RPMI7951 (cell line): ENCODE measurements at places on chromosomes 2 and 18.

- DNase-seq: no peak
These were observed 63.8 kb downstream of the HAUS1 start for GRCh38 chr18:46167971-46168370.

- peak; percentile 44 for DNase-seq
These were observed 1663.6 kb downstream of the SUCLG1 start for GRCh38 chr2:82795446-82795845.

- DNase-seq: peak; percentile 28
These were observed at the start of gene MAB21L4 for GRCh38 chr2:240895656-240896388. Gene MAB21L4, minus strand, starts transcription at chr2:240896156. Its CDS starts 159 bp downstream, at chr2:240895997.

DNA sequence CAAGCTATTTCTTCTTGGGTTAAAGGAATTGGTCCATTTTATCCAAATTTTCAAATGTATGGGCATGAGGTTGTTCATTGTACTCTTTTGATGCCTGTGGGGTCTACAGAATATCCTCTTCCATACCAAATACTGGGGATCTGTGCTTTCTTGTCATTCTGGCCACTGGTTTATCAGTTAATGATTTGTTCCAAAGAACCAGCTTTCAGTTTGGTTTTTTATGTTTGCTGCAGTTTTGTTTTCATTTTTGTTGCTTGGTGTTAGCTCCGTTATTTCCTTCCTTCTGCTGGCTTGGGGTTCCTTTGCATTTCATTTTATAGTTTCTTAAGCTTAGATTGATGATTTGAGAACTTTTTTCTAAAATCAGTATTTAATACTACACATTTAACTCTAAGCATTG lies 45.5 kb downstream of the SLC66A2 start:
- DNase-seq: no peak

- DNase-seq: peak; percentile 32
These were observed 756 bp upstream of the OST4 start for GRCh38 chr2:27071990-27072830.

DNA sequence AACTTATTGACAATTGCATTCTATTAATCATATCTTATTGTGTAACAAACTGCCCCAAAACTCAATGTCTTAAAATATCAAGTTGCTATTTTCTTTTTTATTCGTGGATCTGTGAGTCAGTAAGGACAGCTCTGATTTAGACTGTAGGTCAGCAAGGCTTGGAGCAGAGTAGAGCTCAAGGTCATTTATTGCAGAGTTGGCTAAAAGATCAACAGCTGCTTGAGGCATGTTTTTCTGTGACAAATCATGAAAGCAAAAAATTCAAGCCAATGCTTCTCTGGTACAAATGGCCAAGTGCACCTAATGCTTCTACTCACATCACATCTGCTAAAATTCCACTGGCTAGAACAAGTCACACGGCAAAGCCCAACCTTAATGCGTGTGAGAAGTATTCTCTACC lies 497.7 kb upstream of the LRATD1 start:
- no peak for DNase-seq

DNA sequence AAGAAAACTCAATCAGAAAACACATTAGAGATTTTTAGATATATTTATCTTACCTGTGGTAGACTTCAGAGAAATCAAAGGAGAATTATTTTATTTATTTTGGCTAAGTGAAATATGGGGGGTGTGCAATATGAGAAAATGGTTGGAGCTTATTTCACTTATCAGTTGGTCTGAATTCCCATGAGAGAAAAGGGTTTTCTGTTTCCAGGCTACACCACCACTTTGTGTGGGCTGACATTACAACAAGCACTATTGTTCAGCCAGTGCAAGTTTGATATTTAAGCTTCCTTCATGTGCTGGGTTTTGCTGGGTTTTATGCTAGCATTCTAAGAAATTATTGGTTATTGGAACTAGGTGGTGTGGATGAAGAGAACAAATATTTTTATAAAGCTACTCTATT lies 33.5 kb downstream of the RMND5A start:
- DNase-seq: no peak

GRCh38 chr2:191657977-191658376 lies 20.0 kb upstream of the NABP1 start:
- peak; percentile 67 for DNase-seq

GRCh38 chr2:113157897-113158753 lies 15.6 kb upstream of the PSD4 start:
- DNase-seq: peak; percentile 39

GRCh38 chr2:219689676-219690628 lies 62.5 kb downstream of the SLC4A3 start:
- DNase-seq: peak; percentile 69

DNA sequence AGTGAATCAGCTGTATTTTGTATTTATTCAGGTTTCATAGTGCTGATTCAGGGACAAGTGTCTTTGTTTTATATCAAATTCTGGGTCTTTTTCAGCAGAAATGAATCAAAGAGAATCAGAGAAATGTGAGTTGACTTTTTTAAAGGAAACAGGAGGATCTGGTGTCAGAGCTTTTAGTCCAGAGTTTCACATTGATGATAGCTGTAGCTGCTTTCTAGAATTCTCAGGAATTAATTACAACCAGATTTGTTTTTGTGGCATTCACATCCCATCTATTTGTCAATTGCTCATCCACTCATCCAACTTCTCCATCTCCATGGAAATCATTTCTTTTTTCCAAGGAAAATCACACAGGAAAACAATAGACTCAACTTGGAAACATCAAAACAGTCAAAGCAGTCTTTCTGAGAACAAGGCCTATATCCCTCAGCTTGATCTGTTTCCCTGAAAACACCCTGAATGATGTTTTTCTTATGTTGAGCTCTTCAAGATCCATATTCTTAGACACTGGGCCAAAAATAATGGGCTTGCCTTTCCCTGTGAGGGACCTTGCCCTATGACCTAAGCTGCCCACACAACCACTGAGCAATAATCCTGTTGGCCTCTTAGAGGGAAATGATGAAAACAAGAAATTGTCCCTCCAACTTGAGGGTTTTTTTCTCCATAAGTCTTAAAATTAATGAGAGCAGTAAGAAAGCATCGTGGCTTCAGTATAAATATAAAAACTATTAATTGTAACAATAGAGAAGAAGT lies 249.5 kb upstream of the FN1 start:
- DNase-seq: peak; percentile 58

- DNase-seq: peak; percentile 49
These were observed 101.9 kb downstream of the CTIF start for GRCh38 chr18:48640566-48641270.

DNA sequence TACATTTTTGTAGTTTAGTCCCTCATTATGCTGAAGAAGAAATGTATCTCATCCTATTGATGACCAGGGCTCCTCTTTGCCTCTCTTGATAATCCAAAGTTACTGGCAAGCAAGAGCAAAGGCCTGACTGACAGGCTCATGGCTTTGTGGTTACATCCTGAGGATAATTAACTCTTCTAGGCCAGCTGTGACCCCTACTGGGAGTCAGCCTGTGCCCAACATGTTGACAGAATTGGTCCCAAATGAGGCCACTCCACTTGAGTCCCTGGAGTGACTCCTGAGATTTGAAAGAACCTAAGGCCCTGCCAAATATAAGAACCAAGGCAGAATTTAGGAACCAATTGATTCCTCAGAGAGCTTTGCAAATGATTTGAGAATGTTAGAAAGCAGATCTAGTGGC lies 973.8 kb upstream of the CELF4 start:
- no peak for DNase-seq
